Kidney epithelial cell (primary cell): ENCODE measurements at places on chromosomes 1 and 21. TPM values are rescaled to one million over a fixed set of nuclear protein-coding genes. Genes with fewer than 3 reads are reported as not detected.

ATPAF1 gene
- 28.8 and 31.3 TPM in 2 replicates for total RNA-seq

- no peak for DNase-seq
Measured at GRCh38 chr1:22731924-22732720, 21.5 kb downstream of the EPHB2 start.

DNA sequence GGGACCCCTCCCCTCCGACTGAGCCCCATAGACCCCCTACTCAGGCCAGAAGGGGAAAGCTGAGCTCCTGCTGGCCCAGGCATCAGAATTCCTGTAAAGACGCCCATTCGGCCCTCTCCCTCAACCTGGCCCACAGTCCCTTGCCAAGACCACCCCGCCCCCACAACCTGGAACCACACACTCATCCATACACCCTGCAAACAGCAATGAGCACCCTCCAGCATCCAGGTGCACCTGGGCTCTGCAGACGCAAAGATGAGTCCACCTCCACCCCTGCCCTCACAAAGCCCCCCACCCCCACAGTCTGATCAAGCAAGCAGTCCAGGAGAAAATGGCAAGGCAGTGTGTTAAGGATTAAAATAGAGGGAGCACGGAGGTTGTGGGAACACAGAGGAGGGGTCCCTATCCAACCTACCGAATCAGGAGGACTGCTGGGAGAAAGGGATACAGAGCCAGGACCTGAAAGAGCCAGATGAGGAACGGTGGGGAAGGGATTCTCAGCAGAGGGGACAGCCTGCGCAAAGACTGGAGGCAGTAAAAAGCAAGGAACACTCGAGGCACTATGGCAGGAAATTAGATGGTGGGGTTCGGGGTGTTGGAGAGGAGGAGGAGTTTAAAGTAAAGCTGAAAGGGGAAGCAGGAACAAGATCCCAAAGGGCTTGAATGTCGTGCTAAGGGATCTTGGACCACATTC, 67.3 kb upstream of the LAPTM5 start:
- no peak for DNase-seq

- DNase-seq = no peak
Measured at GRCh38 chr1:110752941-110753725, 78.4 kb upstream of the KCNA3 start.

DNA sequence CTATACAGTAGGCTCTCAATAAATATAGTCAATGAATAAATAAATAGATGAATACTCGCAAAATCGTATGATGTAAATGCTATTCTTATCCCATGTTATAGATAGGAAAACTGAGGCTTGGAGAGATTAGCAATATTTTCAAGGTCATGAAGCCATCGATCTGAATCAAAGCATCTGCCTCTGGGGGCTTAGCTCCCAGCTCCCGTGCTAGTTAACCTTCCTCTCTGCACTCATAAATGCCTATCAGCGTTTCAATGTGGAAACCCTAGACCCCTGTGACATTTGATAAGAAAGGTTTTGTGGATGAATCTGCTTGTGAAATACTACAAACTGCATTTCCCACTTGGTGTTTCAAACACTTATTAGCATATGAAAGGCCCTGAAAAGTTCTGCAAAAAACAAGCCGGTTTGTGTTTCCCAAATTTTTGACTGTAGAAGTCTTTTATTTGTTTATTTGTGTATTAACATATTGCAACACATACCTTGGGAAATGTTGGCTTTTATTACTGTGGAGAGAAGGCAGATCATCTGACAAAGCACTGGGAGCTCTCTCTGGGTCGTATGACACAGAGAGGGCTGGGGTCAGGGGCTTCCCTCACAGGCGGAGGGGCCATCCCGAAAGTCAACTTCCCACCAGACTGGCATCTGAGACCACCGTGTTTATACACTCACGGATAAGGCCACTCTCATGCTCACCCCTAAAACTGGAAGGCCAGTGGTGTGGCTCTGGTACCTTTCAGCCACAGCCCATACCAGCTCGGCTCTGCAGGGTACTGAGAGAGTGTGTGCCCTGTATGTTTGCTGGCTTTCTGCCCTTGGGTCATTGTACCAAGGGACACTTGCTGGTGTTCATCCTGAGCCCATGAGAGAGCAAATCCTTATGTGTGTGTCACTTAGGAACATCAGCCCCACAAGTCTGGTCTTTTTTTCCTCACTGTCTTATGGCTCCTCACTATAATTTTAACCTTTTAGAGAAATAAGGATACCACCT, 993 bp upstream of the PROK1 start:
- no peak for DNase-seq

DNA sequence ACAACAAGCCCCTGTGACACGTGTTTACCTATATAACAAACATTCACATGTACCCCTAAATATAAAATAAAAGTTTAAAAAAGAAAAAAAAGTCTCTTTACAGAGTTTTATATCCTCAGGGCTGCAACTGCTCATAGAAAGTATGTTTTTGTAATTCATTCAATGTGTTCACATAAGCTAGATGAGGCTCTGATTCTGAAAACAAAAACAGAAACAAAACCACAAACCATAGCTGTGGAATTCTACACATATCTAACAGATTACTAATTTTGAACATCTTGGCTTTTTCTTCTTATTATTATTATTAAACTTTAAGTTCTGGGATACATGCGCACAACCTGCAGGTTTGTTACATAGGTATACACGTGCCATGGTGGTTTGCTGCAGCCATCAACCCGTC, 579.6 kb upstream of the ZRANB2 start:
- no peak for DNase-seq

- DNase-seq = no peak
Measured at GRCh38 chr1:17135530-17135929, 16.3 kb upstream of the PADI2 start.

GRCh38 chr1:94727846-94728715, 92.1 kb upstream of the SLC44A3 start:
- peak; percentile 82 for DNase-seq

GRCh38 chr1:52601519-52601918, 652 bp upstream of the GPX7 start:
- no peak for DNase-seq

DNA sequence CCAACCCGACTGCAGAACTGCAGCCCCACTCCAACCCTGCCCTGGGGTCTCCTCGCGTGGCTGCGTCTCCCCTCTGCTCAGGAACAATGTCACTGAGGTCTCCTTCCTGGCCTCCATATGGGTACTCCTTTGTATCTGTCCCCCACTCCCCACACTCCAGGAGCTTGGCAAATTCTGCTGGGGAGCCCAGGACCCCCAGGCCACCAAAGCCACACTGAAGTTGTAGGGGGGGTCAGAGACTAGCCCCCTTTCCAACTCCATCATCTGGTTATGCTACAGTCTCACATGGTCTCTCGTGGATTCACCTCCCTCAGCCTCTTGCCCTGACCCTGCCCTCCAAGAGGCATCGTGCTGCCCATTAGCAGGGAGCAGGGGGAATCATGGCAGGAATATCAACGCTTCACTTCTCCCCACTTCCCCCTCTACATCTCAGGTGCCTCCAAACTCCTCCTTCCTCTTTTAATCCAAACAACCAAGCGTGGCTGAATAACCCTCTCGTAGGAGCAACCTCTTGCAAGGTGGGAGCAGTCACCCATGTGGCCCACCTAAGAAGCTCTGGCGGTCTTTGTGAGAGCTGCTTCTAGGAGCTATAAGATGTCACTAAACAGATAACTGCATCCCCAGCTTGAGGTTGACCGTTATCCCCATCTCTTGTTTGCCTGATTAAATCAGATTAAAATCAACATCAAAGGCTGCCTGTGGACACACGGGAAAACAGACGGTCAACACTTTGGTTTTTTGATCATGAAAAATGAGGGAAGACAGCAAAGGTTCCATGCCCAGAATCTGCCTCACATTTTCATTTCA, 86.4 kb downstream of the MIS18A start:
- no peak for DNase-seq

GRCh38 chr1:70134148-70134547, 71.2 kb downstream of the LRRC40 start:
- DNase-seq = no peak

DNA sequence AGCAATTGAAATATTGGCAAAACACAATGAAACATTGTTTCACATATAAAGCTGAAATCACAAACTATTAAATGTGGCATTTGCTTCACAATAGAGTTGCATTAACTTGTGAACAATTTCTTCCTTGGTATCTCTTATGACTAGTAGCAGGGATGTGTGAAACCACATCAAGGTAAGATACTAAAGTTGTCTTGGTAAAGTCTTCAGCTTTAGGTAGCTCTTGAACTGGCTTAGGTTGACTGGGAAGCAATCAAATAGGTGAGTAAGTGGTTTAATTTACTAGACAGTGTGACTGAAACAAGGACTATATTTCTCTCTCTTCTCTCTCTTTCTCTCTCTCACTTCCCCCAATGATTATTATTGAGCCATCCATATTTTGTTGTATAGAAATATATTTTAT, 141.5 kb upstream of the KCNK2 start:
- DNase-seq = no peak

DNA sequence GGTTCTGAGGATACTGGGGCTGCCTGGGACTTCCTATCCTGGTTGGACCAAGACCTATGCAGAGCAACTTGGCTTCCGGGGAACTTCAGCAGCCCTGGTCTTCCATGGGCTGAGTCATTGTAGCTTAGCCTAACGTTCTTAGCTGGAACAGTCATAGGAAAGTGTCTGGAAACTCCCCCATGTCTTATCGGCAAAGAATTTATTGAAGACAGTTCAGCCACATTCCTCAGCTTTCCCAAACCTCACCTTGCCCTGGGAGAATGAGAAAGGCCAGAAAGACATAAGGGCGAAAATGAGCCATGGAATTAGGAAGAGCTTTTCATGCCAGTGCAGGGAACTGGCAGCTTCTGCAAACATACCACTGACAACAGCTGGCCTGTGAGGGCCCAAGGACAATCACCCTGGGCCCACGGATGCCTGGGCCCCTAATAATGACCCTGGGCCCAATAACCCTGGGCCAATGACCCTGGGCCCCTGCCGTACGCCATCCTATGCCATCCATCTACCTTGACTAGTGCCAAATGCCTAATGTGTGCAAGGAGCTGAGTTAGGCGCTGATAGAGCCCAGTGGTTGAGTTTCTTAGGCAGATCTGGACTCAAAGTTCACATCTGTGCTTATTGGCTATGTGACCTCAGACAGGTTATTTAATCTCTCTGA, 114.4 kb upstream of the GADD45A start:
- DNase-seq = peak; percentile 95

GRCh38 chr1:53450225-53450624, 9.0 kb upstream of the DMRTB1 start:
- no peak for DNase-seq

DNA sequence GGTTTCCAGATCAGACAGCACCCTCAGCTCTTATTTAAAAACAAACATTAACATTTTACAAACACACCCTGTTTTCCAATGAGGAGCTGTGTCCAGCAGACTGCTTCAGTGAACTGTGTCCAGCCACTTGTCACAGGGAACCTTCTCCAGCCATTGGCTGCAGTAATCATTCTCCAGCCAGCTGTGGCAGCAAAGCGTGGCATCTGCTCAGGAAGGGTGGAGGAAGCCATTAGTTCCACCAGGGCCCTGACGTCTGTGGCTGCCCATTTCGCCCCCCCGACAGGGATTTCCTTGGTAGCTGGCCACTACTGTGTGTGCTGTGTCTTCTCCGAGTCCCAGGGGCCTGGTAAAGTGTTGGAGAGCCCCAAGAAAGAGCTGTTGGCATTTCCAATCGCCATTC, 62.9 kb upstream of the SELENON start:
- peak; percentile 71 for DNase-seq

DNA sequence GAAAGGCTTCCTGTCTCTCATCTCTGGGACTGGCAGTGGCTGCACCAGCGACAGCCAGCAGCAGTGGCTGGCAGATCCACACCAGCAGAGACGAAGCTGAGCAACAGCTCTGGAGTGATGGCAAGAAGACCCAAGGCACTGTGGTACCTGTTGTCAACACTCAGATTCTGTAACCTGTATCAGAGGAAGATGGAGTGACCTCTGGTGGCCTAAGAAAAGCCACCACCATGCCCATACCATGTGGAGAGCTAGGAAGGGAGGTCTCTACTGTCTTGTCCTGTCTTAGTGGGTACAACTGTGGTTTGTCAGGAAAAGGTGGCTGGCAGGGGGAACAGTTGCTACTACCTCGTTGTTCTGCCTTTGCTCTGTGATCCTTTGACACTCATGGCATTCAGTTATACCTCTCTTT, 22.5 kb upstream of the RHBDL2 start:
- no peak for DNase-seq

DNA sequence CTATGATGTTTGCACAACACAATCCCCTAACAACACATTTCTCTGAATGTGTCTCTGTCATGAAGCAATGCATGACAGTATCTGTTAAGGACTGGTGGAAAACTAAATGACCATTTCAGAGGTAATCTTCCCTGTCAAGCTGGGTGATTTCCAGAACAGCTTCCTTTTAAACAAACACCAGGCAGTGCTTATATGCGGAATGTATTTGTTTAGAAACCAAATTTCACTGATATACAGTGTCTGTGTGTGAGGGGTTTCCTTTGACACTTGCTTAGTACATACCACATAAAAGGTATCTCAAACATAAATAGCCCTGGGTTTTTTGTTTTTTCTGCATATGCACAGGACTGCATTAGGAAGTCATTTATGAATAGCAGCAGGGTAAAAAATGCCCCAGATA, 95.6 kb downstream of the TGFBR3 start:
- no peak for DNase-seq
